ENCODE measurements at places on chromosomes 12 and 14. TPM values are rescaled to one million over a fixed set of nuclear protein-coding genes. Genes with fewer than 3 reads are reported as not detected.

COCH gene
- total RNA-seq: 9.9 TPM

DNA sequence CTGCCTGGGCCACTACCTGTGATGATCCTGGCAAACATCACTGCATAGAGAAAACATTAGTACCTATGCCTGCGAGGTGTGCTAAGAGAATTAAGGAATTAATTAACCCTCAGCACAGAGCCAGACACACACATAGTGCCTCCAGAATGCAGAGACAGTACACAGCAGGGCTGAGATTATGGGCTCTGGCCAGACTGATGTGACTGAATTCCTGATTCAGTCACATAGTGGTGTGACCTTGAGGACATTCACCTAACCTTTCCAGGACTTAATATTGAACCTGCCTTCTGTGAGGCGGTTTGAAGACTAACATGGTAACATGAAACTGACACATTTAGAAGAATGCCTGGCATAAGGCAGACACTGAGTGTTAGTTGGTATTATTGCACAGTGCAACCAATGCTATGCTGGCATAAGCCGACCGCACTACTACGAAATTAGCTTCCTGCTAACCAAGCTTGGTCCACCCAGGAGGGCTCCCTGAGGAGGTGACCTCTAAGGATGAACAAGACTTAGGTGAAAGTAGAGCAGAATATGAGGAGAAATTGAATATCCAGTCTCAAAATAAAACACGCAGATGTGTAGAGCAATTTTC lies 32.0 kb upstream of the SELPLG start:
- no peaks in the 10 kb centered on the region for H3K27me3 ChIP-seq
- H3K4me1 ChIP-seq: peaks cover 76% of the 10 kb centered on the region
- no peak for DNase-seq
- H3K4me3 ChIP-seq: no peak overlapping the region

ALX1 gene
- not detected for total RNA-seq

TMCC3 gene
- total RNA-seq: 12.4 TPM

DNA sequence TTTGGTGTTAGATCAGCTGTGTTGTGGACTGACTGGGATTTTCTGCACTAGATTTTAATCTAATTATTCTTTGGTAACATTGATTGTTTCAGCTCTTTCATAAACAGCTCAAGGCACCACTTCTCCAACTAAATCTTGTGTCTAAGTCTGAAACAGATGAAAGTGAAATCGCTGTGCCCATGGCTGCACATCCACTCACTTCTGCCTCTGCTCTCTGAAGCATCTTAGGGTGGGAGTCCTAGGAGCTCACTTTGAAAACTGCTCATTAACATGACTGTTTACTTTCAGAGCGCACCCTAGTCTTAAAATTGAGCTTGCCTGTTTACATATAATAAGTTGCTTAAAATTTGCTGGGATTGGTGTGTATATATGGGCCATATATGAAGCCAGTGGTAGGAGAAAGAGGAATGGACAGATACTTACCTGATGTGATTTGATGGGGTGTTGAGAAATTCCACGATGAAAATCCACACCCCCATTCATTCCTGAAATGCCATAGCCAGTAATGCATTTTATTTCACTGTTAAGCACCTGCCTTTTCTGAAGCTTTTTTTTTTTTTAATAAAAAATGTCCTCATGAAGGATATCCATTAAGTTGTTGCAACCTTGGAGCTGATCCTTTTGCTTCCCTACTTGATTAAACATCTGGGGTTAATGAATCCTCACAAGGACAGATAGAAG lies 52.8 kb downstream of the PPFIBP1 start:
- peaks cover 5% of the 10 kb centered on the region for H3K36me3 ChIP-seq
- no peak overlapping the region for H3K4me3 ChIP-seq
- no peak for DNase-seq
- H3K4me1 ChIP-seq: peaks cover 17% of the 10 kb centered on the region
- no peak overlapping the region for H3K27ac ChIP-seq

GRCh38 chr14:82047777-82048470 lies 514.3 kb upstream of the SEL1L start:
- H3K36me3 ChIP-seq: no peaks in the 10 kb centered on the region
- no peak for DNase-seq
- no peaks in the 10 kb centered on the region for H3K27me3 ChIP-seq
- no peaks in the 10 kb centered on the region for H3K4me1 ChIP-seq

TAS2R10 gene
- total RNA-seq: not detected
